ENCODE measurements at places on chromosomes 13 and 19.
A peak's percentile ranks its signal among the peaks of the same experiment; 100 is the strongest.

GRCh38 chr19:38072776-38073750, 151.0 kb downstream of the DPF1 start:
- DNase-seq, result no peak

- DNase-seq, result no peak
Observed at GRCh38 chr13:105463011-105463501, 1072.4 kb downstream of the EFNB2 start.

DNA sequence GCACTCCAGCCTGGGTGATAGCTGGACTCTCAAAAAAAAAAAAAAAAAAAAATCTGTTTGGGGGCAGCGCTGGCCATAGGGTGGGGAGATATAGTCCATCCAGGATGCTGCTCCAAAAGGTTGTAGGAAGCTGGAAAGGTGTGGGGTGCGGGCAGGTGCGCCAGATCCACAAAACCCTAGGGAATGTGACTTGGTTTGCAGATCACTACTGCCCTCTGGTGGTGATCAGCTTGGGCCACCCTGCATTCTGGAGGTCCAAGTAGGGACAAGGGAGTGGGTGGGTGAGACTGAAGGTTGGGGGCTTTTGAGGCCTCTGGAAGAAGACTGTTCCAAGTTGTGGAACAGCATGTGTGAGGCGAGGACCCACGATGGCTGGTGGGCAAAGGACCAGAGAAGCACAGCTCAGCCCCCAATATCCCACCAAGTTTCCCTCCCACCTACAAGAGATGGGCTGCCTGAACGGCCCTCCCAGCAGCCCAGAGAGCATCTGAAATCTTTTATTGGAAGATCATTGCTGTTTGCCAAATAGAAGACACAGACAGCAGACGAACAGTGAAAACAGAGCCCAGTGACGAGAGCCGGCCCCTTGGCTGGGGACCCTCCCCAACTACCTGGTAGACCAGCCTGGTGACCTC, 10.4 kb upstream of the TYK2 start:
- peak; percentile 88 for DNase-seq

GRCh38 chr13:99980201-99980823, 1.3 kb upstream of the ZIC2 start:
- peak; percentile 79 for DNase-seq

GRCh38 chr13:77580748-77581147, 45.2 kb downstream of the SCEL start:
- DNase-seq, result no peak

DNA sequence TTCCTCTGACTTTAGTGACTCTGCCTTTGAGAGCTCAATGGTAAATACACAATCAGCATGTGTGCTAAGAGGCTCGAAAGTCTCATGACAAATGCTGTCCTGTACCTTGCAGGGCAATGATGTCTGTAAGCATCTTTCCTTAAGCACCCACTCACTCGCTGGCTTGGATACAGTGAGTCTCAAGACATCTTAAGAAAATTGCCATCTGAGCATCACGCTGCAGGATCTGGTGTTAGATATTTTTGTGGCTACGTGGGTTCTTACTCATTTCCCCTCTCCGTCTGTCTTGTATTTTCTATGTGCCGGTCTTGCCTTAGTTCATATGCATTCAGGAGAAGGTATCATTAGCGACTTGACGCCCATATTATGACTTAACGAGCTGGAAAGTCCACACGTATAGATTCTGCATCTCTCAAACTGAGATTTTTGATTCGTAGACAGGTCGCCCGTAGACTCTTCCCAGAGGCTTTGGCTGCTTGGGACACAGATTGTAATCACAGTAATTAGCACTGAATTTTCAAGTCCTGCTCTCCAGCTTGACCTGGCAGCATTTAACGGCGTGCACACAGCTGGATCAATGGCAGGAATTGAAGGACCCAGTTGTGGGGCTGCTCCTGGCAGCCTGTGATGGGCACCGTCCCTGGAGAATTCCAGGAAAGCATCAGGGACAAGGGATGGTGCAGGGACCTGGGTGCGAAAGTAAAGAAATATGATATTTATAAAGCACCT, 231.2 kb downstream of the ZIC5 start:
- no peak for DNase-seq

DNA sequence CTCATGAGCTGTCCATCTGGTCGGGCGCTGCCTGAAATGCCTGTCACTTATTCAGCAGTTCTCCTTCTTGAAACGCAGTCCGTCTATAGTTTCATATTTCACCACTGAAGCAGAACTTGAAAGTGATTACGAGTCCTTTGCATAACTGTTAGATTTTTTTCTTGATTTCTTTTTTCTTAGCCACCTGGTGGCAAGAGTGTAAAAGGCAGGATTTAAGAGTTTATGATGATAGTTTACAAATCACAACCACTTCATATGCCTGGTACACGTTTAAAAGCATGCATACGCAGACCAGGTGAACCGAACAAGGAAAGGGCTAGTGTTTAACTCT, 45.8 kb downstream of the GGACT start:
- peak; percentile 79 for DNase-seq

GRCh38 chr19:56477429-56478338, 539 bp upstream of the ZNF667 start:
- no peak for DNase-seq

DNA sequence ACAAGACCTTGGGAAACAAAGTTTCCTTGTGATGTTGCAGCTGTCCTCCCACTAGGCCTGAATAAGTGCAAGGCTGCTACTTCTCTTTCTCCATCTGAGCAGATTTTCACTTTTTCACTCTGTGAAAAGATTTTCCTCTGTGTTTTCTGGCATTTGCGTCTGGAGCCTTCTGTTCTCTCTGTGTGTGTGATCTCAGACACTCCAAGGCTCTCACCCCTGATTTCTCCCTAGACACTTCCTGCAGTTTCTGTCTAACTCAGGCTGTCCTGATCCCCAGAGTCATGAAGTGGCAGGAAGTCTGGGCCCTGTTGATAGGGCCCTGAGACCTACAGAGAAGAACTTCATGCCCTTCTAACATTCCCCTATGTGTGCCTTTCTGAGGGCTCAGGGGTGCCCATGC, 37.2 kb downstream of the SIGLEC7 start:
- no peak for DNase-seq

- no peak for DNase-seq
Observed at GRCh38 chr13:106090001-106090400, 445.5 kb downstream of the EFNB2 start.

DNA sequence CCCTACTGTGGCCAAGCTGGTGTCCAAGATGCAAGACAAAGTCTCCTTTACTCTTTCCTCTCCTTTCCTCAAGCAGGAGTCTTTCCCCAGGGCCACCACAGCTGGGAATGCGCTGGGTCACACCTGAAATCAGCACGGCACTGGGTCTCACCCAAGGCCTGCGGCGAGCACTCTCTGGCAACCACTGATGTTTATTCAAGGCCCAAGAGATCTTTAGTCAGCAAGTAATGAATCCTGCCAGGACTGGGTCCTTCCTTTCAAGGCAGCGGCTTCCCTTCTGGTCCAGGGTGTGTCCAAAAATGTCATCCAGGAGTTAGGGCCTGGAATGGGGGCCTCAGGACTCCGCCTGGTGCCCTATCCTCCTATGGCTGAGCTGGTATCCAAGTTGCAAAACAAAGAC, 24.1 kb downstream of the BLOC1S3 start:
- DNase-seq, result no peak

DNA sequence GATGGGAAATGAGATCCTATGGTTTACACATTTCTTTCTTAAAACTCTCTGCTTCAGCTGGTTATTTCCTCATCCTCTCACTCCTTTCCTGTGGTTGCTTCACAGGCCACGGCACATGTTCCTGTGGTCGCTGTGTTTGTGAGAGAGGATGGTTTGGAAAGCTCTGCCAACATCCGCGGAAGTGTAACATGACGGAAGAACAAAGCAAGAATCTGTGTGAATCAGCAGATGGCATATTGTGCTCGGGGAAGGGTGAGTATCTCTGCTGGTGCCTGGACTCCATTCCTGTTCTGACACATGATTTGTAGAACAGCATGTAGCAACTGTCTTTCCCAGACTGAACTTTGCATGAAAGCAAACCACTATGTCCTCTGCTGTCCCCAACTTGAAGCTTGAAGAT, 254.2 kb downstream of the ITGBL1 start:
- DNase-seq, result no peak

DNA sequence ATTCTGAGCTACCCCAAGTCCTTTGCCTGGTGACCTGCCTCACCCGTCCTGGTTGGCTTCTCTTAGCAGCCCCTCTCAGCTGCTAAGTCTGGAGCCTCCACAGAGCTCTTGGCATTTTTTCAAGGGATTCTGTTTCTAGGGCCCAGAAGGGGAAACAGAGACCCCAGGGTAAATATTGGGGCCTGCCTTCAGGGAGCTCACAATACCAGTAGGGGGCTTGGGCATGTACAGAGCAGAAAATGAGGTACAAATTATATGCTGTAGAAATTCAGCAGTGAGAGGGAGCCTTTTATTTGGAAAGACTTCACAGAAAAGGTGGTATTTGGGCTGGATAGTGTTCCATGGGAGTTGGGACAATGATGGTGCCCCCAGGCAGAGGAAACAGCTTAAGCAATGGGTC, 3.7 kb downstream of the SAMD4B start:
- no peak for DNase-seq

DNA sequence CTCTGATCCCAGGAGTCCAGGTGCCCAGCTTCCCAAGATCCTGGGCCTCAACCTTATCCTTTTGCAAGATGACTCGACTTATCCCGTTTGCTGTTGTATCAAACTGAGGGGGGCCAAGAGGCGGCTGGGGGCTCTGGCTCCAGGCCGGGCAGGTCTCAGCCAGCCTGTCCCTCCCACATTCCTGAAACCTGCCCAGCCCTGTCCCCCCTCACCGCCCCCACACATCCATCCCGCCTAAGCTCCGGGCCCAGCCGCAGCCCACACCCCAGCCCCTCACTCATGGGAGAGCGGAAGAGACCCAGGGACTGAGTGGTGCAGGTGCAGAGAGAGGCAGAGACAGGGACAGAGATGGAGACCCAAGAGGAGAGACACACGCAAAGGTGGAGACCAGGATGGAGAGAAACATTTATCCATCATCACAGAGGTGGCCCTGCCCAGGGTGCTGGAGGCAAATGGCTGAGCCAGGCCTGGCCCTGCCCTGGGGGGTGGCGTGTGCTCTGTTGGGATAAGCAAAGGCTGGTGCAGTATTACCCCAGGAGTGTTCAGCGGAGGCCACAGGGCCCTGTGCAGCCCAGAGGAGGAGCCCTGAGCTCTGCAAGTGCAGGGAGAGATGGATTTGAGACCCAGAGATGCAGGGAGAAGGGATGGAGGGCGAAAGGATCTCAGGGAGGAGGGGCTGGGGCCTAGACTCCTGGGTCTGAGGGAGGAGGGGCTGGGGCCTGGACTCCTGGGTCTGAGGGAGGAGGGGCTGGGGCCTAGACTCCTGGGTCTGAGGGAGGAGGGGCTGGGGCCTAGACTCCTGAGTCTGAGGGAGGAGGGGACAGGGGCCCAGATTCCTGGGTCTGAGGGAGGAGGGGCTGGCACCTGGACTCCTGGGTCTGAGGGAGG, 1.6 kb downstream of the BCAM start:
- DNase-seq, result no peak

DNA sequence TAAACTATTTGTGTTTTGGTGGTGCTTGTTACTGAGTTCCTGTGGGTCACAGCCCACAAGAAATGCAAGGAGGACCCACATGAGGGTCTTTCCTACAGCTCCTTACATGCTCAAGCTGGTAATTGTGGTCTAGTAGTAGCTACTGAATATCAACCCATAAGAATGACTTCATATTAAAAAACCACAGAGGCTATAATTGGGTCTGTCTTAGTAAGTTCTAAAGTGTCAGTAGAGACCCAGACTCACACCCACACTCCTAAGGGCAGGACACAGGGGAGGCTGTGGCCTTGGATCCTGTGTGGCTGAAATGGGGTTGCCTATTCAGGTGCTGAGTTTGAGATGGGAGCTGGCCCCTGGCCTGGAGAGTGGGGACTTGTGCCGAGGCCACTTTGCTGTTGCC, 19.6 kb downstream of the TFDP1 start:
- DNase-seq, result peak; percentile 28

GRCh38 chr19:54478677-54479266, 5.7 kb upstream of the CDC42EP5 start:
- DNase-seq, result peak; percentile 68

GRCh38 chr19:40510526-40511115, 43.8 kb downstream of the SPTBN4 start:
- no peak for DNase-seq

GRCh38 chr13:40624383-40624782, 42.1 kb downstream of the FOXO1 start:
- DNase-seq, result no peak

DNA sequence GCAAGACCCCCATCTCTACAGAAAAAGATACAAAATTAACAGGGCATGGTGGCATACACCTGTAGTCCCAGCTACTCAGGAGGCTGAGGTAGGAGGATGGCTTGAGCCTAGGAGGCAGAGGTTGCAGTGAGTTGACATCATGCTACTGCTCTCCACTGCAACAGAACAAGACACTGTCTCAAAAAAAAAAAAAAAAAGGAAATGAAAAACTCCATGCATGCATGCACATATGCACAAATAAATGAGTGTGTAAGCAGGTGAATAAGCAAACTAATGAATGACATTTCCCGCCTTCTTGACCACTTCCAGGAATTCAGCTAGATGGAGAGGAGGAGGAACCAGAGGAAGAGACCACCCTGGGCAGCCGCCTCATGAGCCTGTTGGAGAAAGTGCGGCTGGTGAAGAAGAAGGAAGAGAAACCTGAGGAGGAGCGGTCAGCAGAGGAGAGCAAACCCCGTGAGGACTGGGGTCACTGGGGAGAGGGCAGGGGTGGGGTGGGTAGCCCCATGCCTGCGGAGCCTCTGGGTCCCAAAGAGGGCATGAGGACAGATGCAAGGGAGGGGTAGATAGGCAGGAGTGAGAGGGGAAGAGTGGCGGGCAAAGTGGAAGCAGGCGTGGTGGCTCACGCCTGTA, 58.8 kb downstream of the RYR1 start:
- no peak for DNase-seq

GRCh38 chr13:45393941-45394570, 24.1 kb downstream of the SLC25A30 start:
- DNase-seq, result peak; percentile 60

DNA sequence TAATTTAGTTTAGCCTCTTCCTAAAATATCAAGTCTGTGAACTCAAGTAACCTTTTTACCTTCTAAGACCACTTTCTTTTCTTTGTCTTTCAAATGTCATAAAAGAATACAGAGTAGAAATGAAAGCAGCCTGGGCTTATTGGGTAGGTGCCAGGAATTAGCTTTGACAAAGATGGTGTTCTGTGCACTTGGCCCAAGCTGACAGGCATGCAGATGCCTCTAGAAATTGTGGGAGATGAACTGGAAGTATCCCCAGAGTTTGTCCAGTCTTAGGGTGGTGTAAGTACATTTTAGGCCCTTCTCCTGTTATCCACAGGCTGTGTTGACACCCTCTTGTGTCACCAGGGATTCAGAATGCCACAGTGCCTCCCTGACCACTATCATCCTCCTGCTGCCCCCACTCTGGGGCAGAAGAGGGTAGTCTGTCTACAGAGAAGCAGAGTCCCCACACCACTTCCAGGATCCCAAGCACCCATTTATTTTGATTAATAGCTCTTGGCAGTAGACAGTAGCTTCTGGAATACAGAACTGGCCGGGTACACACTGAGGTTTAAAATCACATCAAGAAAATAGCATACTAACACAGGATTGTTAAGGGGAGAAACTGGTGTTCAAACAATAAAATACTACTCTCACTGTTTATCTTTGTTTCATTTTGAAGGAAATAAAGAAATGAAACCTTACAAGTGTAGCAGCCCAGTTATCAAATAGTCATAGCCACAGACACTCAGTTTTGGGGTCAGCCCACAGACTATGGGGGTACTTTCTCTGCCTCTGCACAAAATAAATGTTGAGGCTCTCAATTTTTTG, 343.2 kb downstream of the KCNRG start:
- no peak for DNase-seq

Measured in GM12865 (cell line).